GM12878 (cell line): ENCODE measurements at places on chromosomes 16 and 17.

GRCh38 chr17:44887016-44887415, 12.2 kb downstream of the EFTUD2 start:
- peaks cover 36% of the 10 kb centered on the region for H3K36me3 ChIP-seq
- peaks cover 8% of the 10 kb centered on the region; the same call in 1 of the 2 replicates for H3K4me1 ChIP-seq
- no peak overlapping the region for H3K27ac ChIP-seq

GRCh38 chr16:67394155-67395104, 1.1 kb upstream of the TPPP3 start:
- DNase-seq: no peak
- no peaks in the 10 kb centered on the region for H3K4me1 ChIP-seq
- H3K36me3 ChIP-seq: no peaks in the 10 kb centered on the region
- H3K27ac ChIP-seq: no peak overlapping the region
- H3K27me3 ChIP-seq: peaks cover 17% of the 10 kb centered on the region

DNA sequence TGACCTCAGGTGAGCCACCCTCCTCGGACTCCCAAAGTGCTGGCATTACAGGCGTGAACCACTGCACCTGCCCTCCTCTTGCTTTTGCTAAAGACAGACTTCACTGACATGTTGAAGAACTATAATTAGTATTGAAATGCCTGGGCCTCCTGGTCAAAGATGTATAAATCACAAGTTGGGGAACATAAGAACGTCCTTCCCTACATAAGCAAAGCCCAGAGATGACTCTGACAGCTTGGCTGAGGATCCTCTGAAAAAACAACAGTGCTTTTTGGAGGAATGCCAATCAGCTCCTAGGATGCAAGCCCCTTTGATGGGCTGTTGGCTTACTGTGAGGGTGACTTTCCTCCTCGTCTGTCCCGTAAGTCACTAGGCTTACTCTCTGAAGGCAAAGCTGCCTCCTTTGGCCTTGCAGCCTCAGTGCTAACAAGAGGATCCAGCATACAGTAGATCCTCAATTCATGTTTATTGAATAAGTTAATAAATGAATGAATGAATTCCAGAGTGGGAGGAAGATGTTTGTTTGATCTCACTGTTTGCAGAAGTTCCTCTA, 6.3 kb downstream of the APOH start:
- no peak overlapping the region for H3K27ac ChIP-seq
- no peaks in the 10 kb centered on the region for H3K36me3 ChIP-seq
- H3K4me3 ChIP-seq: no peak overlapping the region
- DNase-seq: no peak
- no peaks in the 10 kb centered on the region for H3K4me1 ChIP-seq

DNA sequence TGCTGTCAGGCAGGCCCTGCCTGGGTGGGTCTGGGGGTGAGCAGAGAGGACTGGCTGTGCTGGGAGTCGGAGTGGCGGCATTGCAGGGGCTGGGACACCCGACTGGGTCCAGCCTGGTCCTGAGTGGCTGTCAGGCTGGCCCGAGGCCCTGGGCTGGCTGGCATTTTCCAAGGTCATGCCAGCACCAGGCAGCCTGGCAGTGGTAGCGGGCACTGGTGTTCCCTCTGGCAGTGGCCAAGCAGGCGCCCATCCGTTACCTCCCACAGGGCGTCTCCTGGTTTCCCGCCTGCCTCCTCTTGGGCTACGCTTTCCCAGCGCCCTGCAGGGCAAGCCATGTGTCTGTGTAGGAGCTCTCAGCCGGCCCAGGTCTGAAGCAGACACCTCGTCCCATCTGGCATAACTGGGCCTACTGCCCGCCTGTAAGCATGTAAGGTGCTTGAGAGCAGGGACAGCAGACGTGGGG, 5.7 kb upstream of the PKMYT1 start:
- H3K27ac ChIP-seq: no peak overlapping the region
- 0 out of 2 replicates have a peak, but pooled peaks cover 2% of the 10 kb centered on the region for H3K27me3 ChIP-seq
- DNase-seq: no peak
- no peaks in the 10 kb centered on the region for H3K4me1 ChIP-seq

DNA sequence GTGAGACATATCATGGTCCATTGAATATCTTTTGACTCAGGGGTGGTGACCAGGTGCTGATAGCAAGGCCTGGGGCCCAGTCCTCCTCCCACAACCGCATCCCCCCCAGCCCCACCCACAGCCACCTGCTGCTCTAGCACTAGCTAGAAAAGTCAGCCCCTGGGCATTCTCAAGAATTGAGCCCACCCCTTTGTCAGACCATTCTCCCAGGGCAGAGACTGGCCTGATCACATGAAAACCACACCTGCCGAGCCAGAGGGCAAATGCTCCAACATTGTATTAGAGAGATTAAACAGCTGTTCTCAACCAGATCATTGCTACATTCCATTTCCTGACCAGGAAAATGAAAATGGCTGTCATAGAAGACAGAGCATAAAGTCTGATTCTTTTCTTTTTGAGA, 62.4 kb downstream of the RAB11FIP4 start:
- H3K4me1 ChIP-seq: peaks cover 7% of the 10 kb centered on the region
- H3K36me3 ChIP-seq: no peaks in the 10 kb centered on the region
- no peaks in the 10 kb centered on the region for H3K27me3 ChIP-seq
- H3K4me3 ChIP-seq: no peak overlapping the region
- no peak overlapping the region for H3K27ac ChIP-seq

GRCh38 chr16:17635183-17635582, 164.4 kb upstream of the XYLT1 start:
- H3K36me3 ChIP-seq: no peaks in the 10 kb centered on the region
- no peaks in the 10 kb centered on the region for H3K4me1 ChIP-seq
- H3K27me3 ChIP-seq: no peaks in the 10 kb centered on the region
- H3K27ac ChIP-seq: no peak overlapping the region
- DNase-seq: no peak
- H3K4me3 ChIP-seq: no peak overlapping the region
